ENCODE measurements at places on chromosomes 5 and 9.

GRCh38 chr5:109681763-109682162 lies 8.0 kb upstream of the MAN2A1 start:
- DNase-seq = no peak

DNA sequence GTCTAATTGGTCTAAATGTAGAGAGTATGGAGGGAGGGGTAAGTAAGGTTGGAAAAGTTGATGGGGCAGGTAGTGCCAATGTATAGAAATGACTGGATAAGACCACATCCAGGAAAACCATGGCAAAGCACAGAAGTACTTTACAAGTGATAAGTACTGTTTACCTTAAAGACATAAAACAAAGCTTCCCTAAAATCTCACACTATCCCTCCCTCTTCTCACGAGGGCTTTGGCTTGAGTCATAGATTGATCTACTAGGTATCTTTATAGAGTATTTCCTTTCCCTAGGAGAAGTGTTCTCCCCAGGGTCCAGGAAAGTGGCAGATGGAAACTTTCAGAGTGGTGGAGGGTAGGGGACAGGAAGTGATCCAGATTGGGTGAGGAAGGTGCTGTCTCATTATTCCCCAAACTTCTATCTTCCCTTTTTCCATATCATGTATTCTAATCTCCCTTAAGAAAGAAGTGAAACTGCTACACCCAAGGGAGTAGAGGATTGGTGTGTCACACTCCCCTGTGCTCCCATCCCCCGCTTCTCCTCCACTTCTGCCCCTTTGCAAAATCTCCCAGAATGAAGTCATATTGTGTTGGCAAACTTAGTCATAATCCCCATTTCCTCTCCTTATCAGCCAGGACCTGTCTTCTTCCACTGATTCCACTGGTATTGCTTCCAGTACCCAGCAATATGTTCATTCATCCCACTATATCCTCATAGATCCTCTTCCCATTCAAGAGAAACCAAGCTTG lies 14.6 kb downstream of the IL33 start:
- DNase-seq = peak; percentile 45

GRCh38 chr5:53100606-53101005 lies 9.0 kb downstream of the MOCS2 start:
- peak; percentile 20 for DNase-seq

DNA sequence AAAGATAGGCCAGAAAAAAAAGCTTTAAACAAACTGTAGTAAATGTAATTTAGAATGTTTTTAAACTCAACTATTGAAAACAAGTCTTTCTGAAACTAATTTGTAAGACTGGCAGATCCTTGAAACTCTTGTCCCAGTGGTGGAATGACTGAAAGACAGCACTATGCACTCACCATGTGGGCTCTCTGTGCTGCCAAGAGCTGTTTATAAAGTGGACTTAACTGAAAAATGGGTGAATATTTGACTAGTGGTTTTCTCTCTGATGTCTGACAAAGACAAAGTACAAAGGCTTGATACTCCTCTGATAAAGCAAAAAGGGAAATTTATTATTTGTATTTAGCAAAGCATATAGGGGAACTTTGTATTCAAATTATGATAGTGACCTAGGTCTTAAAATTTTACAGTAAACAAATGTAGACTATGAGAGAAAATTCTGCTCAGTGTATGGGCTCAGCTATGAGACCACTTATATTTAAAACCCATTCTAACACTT lies 635.4 kb downstream of the NR2F1-AS1 start:
- DNase-seq = no peak

DNA sequence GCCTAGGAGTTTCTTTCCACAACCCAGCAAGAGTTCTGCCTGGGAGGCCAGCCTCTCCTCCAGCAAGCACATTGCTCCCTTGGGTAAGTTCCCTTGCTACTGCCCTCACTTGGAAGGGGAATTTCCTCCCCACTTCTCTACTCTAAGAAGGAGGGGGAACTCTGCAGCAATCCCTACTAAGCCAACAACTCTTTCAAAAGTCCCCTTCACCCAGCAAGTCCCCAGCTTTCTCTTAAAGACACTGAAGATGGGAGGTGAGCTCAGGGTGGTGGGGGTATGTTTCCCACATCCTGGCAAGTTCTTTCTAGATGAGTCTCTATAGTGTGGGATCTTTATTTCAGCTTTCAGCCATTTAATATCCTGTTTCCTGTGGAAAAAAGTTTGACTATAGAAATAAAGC lies 49.0 kb downstream of the PDE8B start:
- no peak for DNase-seq

- DNase-seq = peak; percentile 46
Observed at GRCh38 chr9:133403766-133404453, 13.9 kb downstream of the REXO4 start.

GRCh38 chr5:6638236-6638635 lies 5.0 kb downstream of the SRD5A1 start:
- DNase-seq = peak; percentile 79

GRCh38 chr5:110338341-110339083 lies 388.0 kb downstream of the TMEM232 start:
- no peak for DNase-seq

- peak; percentile 92 for DNase-seq
Observed at GRCh38 chr5:181187500-181188213, 17.3 kb downstream of the TRIM7 start.

- no peak for DNase-seq
Observed at GRCh38 chr5:439636-440035, 3.3 kb upstream of the EXOC3 start.

- DNase-seq = no peak
Observed at GRCh38 chr5:16742938-16743337, 126.1 kb upstream of the RETREG1 start.
